ENCODE measurements at places on chromosomes 1 and 21.

DNA sequence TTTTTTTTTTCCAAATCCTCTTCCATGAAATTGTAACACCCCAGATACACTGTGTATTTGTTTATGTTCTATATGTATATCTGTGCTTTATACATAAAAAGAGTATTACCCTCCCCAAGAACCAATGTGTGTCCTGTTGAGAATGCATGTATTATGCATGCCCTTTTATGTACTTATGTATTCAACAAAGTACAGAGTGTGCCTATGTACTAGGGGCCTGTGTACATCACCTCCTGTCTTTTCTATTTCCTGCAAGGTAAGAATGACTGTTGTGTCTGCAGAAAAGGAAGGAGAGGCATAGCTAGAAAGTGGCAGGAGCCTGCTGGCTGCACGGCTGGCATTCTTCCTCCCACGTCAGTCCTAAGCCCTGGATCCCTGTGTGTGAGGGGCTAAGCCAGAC, 7.0 kb downstream of the TMEM61 start:
- no peak for DNase-seq

GRCh38 chr1:168443899-168444298, 99.9 kb downstream of the XCL2 start:
- DNase-seq = no peak

- no peak for DNase-seq
Measured at GRCh38 chr1:58251430-58252073, 295.0 kb downstream of the OMA1 start.

DNA sequence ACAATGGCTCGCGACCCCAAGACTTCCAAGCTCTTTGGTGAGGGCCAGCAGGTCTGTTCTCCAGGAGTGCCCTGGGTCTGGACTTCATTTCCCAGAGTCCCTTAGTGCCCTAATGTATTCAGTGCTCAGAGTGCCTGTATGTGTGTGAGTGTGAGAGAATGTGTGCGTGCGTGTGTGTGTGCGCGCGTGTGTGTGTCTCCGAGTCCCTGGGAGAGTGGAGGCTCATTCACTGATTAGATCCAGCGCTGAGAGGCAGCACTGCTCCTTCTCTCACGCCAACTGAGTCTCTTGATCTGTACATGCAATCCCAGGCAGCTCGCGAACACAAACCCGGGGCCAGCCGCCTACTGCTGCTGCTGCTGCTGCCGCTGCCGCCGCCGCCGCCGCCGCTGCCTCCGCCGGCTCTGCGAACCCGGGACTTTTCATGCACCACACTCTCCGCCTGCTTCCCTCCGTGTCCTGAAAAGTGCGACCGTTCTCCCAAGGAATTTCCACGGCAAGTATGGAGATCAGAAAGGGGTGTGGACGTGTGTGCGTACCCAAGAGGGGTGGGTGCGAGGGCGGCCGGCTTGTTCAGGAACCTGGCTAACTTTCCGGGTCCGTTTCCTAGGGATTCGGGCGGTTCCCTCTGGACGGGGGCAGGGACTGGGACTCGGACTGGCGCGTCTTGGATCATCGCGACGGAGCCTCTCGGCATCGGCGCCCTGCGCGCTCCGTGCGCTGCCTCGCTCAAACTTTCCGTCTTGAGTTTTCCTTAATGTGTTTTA, at the start of gene RNF220:
Gene RNF220 (plus strand): TSS at position 225 of the 767 bp plus-strand sequence.
- no peak for DNase-seq

DNA sequence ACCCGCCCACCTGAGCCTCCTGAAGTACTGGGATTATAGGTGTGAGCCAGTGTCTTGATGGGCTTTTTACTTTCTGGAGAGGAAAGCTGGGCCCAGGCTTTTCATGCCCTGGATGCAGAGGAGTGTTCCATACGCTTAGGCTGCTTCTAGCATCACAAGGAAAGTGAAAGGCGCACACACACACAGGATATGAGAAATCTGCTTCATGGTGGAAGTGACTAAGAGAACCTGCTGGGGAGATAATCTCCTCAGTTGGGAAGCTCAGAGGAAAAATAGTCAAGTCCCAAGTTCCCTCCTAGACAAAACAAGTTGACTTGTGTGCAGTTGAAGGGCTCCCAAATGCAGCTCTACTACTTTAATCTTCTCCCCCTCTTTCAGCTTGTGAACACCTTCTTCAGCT, 2.2 kb downstream of the NUDC start:
- no peak for DNase-seq

DNA sequence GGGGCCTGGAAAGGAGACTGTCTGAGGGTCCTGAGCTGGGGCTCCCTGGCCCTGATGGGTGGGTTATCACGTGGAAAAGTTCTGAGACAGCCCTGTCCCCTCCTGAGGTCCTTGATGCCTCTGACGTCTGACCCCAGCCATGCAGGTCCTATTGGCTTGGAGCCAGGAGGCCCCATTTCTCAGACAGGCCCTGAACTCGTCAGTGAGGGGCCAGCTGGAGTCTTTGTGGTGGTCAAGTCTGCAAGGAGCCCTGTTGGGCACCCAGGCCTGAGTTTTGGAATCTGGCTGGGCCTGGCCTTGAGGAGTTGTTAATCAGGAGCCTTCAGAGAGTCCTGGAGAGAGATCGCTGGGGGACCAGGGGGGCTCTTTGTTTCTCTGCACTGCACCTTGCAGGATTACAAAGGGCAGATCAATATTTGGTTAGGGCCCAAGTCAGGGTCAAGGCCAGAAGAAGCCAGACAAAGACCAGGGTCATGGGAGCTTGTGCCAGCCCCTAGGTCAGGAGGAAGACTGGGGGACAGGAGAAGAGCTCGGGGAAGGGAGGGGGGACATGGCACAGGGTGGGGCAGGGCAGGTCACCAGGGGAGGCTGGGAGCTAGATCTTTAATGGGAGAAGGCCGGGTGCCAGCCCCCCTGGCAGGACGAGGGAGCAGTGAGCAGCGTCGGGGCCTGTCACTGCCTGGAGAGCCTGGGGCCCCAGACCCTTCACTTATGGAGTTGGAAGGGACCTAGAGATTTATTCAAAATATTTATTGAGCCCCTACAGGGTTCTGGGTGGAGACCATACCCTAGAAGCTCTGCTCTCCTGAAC, 83.2 kb downstream of the PTPRU start:
- no peak for DNase-seq
